Forelimb muscle (tissue), 1 donor: ENCODE measurements at places on chromosomes 7 and 10.

DNA sequence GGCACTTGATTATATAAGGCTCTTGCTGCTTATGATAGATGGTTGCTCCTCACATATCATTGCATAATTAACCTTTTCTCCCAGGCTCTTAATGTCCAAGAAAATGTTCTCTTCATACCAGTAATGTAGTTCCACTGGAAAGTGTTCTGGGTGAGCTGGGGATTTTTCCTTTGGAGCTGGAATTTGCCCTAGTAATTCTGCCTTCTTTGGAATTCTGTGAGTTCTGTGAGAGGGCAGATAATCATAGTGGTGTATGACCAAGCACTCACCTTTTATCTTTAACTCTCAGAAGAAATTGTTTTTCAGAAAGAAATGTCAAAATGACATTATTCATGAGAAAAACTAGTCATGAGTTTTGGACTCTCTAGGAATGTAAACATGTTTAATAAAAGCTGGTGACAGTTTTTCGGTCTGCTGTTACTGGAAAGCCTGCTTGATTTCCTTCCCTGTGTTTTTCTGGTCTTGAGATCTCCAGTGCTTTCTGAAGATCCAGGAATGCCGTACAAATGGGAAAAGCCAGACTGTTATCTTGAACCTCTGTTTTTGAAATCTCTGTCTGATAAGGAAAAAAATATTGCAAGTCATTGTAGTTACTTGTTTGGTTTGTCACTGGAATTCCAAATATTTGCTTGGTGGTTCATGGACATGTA lies 148.3 kb upstream of the PRPS1L1 start:
- no peak for DNase-seq

- DNase-seq = no peak
Observed at GRCh38 chr7:152202056-152202455, 176.6 kb downstream of the GALNT11 start.

DNA sequence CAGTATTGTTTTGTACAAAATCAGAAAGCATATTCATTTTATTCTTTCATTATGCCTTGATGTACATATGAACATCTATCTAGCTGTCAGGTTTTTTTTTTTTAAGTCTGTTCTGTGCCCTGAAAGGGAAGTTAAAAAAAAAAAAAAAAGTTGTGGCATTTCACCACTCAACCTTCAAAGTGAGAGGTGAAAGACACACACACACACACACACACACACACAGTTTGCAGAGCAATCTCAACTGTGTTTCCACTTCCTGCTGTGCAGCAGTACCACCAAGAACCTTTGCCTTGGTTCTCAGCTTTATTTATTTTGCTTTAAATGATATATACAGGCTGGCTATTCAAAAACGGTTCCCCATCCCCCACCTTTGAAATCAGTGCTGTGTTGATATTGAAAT lies 955.6 kb downstream of the GATA3 start:
- DNase-seq = no peak

GRCh38 chr10:111261081-111261615 lies 184.3 kb downstream of the ADRA2A start:
- DNase-seq = no peak

DNA sequence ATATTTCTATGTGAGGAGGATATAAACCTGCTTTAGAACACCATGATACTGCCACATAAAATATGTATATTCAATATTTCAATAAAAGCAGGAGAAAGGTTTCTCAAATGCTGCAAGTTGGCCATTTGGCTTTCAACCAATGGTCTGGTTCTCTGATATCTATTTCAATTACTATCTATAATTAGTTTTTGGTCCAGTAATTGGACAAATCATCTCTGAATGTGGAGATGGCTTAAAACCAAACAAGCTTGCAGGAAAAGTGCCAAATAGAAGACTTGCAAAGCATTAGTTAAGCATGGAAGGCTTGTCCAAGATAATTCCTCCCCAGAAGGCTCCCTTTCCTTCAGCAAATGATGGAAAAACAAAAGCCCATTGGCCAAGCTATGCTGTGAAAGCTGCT lies 140.1 kb downstream of the CPEB3 start:
- DNase-seq = no peak

DNA sequence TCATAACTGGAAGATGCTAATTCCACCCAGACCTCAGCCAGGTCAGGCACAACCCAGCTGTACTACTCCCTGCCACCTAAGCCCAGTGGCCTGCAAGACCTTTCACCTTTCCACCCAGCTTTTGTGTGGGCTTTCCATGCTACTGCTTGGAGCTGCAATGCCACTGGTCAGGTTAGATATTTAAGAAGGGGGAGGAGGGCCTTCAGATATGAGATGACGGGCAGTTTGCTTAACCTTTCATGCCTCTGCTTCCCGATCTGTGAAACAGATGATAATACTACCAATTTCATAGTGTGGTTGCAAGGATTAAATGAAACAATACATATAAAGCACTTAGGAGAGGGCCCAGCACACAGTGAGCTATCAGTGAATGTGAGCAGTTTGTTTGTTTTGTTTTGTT lies 20.9 kb downstream of the STOX1 start:
- no peak for DNase-seq

DNA sequence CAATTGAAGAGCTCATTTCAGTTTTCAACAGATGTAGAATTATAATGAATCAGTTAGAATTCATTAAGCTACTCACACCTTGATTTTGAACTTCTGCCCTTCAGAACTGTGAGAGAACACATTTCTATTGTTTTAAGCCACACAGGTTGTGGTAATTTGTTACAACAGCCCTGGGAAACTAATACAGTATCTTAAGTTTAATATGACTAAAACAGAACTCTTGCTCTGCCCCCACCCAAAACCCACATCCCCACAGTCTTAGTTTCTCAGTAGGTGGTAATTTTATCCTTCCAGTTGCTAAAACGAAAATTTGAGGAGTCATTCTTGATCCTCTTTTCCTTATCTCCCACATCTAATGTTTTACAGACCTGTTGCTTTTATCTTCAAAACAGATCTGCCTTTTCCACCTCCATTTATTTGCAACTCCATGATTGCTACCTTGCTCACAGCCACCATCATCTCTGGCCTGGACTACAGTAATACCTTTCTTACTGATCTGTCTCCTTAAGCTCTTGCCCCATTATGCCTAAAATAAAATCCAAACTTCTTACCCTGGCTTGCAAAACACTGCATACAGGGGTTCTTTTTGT lies 72.8 kb upstream of the NXPH1 start:
- no peak for DNase-seq

DNA sequence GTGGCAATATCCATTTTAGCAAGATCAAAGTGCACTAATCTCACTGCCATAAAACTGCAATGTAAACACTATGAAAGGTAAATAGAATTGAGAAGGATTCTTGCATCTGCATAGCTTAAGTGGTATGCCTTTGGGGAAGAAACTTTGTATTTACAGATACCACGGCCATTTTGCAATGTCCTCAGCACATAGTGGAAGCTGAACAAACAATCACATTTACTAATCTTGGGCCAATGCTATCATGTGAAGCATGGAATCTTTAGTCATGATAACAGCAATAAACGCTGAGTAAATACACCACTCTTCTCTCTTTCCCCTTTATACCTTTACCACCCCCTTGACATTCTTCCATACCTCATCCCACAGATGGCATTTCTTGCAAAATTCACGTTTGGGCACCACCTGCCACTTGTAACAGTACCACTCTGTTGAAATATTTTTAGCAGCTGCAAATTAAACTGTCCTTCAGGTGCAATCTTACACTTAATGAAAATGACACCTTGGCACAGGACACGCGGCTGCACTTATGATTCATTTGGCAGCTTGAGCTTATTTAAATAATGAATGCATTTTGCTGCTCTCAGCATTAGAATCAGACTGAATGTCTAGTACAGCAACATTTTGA lies 171.8 kb downstream of the SEMA3A start:
- DNase-seq = no peak

DNA sequence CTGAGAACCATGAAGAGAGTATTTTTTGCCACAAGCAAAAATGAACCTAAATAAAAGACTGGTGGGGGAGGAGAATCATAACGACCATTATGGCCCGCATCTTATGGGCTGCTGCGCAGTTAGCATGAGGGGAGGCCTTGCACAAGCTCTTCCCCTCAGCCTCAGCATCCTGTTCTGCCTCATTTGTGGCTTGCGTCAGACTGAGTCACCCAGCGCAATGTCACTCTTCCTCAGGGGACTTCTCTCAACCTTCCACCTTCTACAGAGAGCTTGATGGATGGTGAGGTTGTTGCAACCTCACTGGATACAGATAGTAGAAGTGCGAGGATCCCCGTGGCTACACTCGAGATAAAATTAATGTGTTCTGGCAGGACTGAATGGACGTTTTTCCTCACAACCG lies 16.8 kb upstream of the GPR15LG start:
- no peak for DNase-seq

DNA sequence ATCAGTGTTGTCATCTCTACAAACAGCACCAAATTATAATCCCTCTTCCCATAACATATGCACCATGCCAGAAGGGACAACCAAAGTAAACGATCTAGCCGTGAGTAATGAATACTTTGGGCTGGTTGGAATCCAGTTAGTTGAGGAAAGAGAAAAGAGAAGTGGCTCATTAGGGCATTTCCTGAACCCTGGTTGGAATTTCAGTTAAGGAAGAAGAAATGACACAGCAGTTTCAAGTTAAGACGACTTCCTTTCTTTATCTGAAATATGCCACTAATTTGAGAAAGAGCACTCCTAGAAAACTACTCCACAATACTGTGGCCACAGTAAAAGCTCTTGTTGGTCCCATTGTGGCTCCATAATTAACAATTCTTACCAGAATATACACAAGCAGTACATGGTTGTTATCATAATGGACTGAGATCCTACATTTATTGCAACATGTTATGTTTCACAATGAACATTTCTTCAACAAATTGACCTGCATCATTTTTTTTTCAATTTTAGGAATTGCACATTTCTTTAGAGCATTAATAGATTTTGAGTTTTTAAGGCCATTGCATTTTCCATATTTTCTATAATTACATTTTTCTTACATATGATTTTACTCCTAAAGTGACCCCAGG lies at the start of gene TFEC:
TSS of gene TFEC (minus strand) at position 113 of the 626 bp plus-strand sequence. CDS start 46,322 bp downstream, outside the sequence.
- no peak for DNase-seq

GRCh38 chr10:29841724-29842649 lies 207.2 kb upstream of the SVIL start:
- no peak for DNase-seq

DNA sequence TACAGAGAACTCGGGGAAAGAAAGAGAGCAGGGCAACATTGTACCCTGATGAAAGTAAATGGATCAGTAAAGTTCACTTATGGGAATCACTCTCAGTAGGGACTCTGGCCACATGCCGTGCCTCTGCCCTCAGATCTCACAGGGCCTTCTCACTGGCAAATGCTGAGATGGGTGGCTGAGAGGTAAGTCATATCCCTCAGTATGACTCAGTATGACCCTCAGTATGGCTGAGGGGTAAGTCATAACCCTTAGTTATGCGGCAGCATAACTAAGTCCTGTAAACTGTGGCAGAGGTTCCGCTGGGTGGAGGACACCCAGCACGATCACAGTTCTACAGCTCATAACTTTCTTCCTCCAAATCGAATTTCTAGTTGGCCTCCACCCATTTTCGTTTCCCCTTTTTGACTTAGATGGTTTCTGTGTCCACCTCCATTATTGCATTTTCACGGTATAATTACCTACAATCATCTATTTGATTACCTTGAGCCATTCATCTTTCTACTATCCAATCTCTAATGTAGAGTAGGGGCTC lies 26.5 kb upstream of the WNT16 start:
- DNase-seq = no peak

GRCh38 chr10:67665491-67665890 lies 30.5 kb downstream of the CTNNA3 start:
- no peak for DNase-seq

- no peak for DNase-seq
Observed at GRCh38 chr7:38220452-38220851, 42.4 kb downstream of the STARD3NL start.

GRCh38 chr10:91514787-91515186 lies 104.6 kb downstream of the HECTD2 start:
- DNase-seq = no peak

DNA sequence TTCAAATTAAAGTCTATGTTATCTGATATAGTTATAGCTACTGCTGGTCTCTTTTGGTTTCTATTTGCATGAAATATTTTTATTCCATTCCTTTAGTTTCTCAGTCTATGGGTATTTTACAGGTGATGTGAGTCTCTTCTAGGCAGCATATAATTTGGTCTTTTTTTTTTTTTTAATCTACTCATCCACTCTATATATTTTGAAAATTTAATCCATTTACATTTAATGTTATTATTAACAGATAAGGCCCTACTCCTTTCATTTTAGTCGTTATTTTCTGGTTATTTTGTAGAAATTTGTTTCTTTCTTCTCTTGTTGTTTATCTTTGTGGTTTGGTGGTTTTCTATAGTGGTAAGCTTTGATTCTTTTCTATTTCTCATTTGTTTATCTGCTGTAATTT lies 58.8 kb downstream of the MALRD1 start:
- DNase-seq = no peak

DNA sequence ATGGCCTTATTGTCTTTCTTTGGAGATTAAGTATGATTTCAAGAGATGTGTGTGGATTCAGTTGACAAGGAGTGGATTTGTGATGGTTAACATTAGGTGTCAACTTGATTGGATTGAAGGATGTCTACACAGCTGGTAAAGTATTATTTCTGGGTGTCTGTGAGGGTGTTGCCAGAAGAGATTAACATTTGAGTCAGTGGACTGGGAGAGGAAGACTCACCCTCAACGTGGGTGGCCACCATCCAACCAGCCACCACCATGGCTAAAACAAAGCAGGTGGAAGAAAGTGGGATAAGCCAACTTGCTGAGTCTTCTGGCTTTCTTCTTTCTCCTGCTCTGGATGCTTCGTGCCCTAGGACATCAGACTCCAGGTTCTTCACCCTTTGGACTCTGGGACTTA lies 76.1 kb downstream of the GPR37 start:
- DNase-seq = no peak

DNA sequence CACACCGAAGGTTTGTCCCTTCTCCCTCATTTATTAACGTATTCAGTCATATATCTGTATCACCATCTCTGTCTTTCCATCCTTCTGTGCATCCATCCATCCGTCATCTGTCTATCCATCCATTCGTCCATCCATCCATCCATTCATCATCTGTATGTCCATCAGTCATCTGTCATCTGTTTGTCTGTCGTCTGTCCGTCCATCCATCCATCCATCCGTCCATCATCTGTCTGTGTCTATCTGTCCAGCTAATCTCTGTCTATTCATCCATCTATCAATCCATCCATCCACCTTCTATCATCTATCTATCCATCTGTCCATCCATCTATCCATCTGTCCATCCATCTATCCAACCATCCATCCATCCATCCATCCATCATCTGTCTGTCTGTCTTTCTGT lies 213.9 kb downstream of the TYW1 start:
- DNase-seq = no peak

GRCh38 chr10:76080451-76080850 lies 649.0 kb downstream of the LRMDA start:
- DNase-seq = no peak

DNA sequence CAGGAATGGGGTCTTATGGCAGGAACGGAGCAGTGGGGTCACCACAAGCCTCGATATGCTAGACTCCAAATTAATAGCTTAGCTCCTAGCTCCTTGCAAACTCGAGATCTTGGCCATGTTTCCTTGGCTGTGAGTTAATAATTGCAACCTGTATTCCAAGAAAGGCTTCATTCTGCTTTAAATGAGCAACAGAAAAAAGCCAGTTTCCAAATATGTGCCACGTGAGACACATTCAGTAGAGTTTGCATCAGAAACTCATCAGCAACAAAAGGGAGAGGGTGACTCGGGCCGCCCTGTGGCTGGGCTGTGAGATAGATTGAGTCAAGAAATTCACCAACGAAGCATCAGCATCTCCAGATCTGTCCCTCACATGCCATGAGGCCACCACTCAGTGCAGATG lies 112.0 kb downstream of the NPTX2 start:
- DNase-seq = no peak
